Progenitor cell of endocrine pancreas (in vitro differentiated cells): ENCODE measurements at places on chromosomes 2 and 18. TPM values are rescaled to one million over a fixed set of nuclear protein-coding genes. Genes with fewer than 3 reads are reported as not detected.

Gene SERTAD2
- total RNA-seq, result 19.0 and 20.7 TPM in 2 replicates

Gene DPYSL5
- total RNA-seq, result 70.3 and 75.0 TPM in 2 replicates

Gene GRHL1
- total RNA-seq, result 13.4 and 14.4 TPM in 2 replicates

Gene PIK3C3
- total RNA-seq, result 61.5 and 74.8 TPM in 2 replicates

Gene MTCL1
- total RNA-seq, result 81.5 and 85.6 TPM in 2 replicates

Gene TDRD15
- 0.04 TPM in 1 of 2 replicates, not detected in the other for total RNA-seq

Gene SAG
- total RNA-seq, result not detected in 2 replicates

Gene PCBP1
- 295 and 305 TPM in 2 replicates for total RNA-seq

Gene PDE6D
- 21.9 and 23.3 TPM in 2 replicates for total RNA-seq

Gene CCDC74A
- 11.8 and 12.5 TPM in 2 replicates for total RNA-seq

Gene SERPINB11
- total RNA-seq, result not detected in 2 replicates

Gene FMNL2
- total RNA-seq, result 99.5 and 108 TPM in 2 replicates

Gene PPIG
- 62.1 and 66.5 TPM in 2 replicates for total RNA-seq

Gene SNORC
- total RNA-seq, result 1.8 and 2.8 TPM in 2 replicates

Gene SERPINB13
- not detected in 2 replicates for total RNA-seq

Gene TANC1
- 29.8 and 33.8 TPM in 2 replicates for total RNA-seq

Gene AQP4
- total RNA-seq, result 1.6 and 1.7 TPM in 2 replicates

Gene FEV
- total RNA-seq, result 13.5 and 15.6 TPM in 2 replicates

Gene SIX3
- not detected in 2 replicates for total RNA-seq

Gene COL6A3
- 0.82 and 1.0 TPM in 2 replicates for total RNA-seq

Gene ZBTB7C
- 0.57 and 0.95 TPM in 2 replicates for total RNA-seq

Gene SPDYA
- total RNA-seq, result 1.6 and 2.0 TPM in 2 replicates

Gene FOXD4L1
- 0.20 and 0.48 TPM in 2 replicates for total RNA-seq

Gene RGPD6
- 28.6 and 48.2 TPM in 2 replicates for total RNA-seq

Gene ZNF2
- total RNA-seq, result 5.7 and 6.5 TPM in 2 replicates

Gene CNDP1
- 0.29 and 0.38 TPM in 2 replicates for total RNA-seq

Gene SLC39A6
- total RNA-seq, result 78.1 and 80.1 TPM in 2 replicates

Gene CDH19
- total RNA-seq, result not detected in 2 replicates

Gene SYT4
- total RNA-seq, result 4.6 and 4.8 TPM in 2 replicates

Gene NGEF
- total RNA-seq, result 0.71 and 1.2 TPM in 2 replicates

Gene PROKR1
- total RNA-seq, result 0.09 and 0.12 TPM in 2 replicates

Gene SPTBN1
- 283 and 287 TPM in 2 replicates for total RNA-seq

Gene GPR39
- total RNA-seq, result 4.0 and 4.6 TPM in 2 replicates

Gene INPP5D
- total RNA-seq, result 5.3 and 9.0 TPM in 2 replicates

Gene FBXO41
- total RNA-seq, result 7.1 and 7.4 TPM in 2 replicates

Gene RND3
- total RNA-seq, result 40.3 and 42.5 TPM in 2 replicates

Gene CHRND
- total RNA-seq, result 0.12 TPM in 1 of 2 replicates, not detected in the other

Gene TRIM43
- not detected in 2 replicates for total RNA-seq

Gene ANKRD30BL
- total RNA-seq, result not detected in 2 replicates
